Daoy (cell line): ENCODE measurements at places on chromosomes 3 and 15. TPM values are rescaled to one million over a fixed set of nuclear protein-coding genes. Genes with fewer than 3 reads are reported as not detected.

GRCh38 chr3:49172551-49173041, 1.2 kb downstream of the KLHDC8B start:
- DNase-seq = no peak

- no peak for DNase-seq
These were observed 604.3 kb upstream of the CFAP20DC start for GRCh38 chr3:59654123-59654479.

GRCh38 chr3:161946443-161946960, 449.9 kb downstream of the OTOL1 start:
- no peak for DNase-seq

GRCh38 chr3:183269345-183269744, 16.3 kb downstream of the B3GNT5 start:
- DNase-seq = no peak

DNA sequence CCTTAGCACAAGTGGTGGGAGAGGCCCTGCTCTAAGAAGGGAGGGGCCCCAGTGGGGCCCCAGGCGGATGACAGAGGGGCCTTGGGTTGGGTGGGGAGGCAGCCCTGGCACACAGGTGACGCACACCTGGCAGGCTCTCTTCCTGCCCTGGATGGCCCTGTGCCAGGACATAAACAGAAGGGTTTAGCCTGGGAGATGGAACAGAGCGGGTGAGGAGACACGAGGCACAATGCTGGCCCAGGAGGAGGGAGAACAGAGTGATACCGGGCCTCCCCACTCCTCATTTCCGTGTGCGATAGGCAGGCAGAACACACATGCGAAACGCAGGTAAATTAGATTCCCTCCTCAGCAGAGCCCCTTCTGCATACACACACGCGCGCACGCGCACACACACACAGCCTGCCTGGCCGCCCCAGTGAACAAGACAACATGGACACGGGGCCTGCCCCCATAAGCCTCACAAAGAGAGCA, 39.8 kb downstream of the IDH2 start:
- DNase-seq = no peak

DNA sequence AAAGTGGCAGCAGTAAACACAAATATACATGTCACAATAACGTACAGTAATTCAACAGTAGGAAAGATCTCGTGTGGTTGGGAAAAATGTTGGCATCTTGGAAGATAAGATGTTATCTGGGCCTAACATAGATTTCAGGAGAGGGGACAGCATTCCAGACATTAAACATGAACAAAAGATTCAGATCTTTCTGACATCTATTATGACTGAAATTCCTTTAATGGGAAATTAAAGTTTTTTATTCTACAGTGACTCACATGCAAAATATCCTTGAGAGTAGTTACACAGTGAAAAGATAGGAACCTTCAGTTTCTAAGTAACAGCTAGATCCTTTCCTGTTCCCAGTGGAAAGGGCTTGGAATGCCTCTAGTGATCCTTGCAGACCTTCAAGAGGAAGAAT, 9.2 kb downstream of the NDUFB5 start:
- no peak for DNase-seq

GPR62 gene
- not detected in 2 replicates for total RNA-seq

SNURF gene
- total RNA-seq = 1.7 and 32.4 TPM in 2 replicates

PPM1M gene
- total RNA-seq = 2.3 and 6.6 TPM in 2 replicates
